ENCODE measurements at places on chromosomes 16 and 17.

DNA sequence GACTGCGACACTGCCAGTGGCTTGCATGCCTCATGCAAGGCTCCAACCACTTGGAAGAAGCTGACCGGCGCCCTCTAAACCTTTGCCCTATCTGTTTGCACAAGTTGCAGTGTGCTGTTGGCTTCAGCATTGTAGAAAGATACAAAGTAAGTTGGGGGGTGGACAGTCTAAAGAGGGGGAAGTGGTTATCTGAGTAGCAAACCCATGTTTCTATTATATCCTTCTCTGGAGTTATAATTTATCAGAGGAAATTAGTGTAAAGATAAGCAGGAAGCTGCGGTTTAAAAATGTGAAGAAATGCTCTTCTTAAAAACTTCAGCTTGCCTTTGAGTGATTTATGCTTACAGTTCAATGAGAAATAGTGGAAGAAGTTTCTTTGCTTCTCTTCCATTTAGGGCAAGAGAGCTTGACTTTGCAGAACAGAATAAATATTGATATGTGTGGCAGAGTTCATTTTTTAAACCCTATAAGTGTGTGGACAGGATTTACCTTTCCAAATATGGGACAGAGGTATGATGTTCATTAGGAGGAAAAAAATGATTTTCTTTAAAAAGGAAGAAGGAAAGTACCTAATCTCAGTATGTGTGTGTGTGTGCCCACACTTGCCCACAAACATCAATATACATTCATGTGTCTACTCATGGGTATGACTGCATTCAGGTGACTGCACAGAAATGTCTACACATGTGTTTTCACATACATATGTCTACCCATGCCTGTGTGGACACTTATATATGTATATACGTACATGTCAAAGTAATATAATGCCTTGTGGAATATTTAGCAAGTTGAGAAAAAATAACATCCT, 8.1 kb downstream of the AMZ2 start:
- no peak for DNase-seq

- no peak for DNase-seq
These were observed 8.8 kb upstream of the SLC16A5 start for GRCh38 chr17:75079023-75079373.

GRCh38 chr17:81202318-81202717, 20.4 kb downstream of the CEP131 start:
- no peak for DNase-seq

GRCh38 chr16:85297881-85298280, 185.6 kb upstream of the CIBAR2 start:
- no peak for DNase-seq

DNA sequence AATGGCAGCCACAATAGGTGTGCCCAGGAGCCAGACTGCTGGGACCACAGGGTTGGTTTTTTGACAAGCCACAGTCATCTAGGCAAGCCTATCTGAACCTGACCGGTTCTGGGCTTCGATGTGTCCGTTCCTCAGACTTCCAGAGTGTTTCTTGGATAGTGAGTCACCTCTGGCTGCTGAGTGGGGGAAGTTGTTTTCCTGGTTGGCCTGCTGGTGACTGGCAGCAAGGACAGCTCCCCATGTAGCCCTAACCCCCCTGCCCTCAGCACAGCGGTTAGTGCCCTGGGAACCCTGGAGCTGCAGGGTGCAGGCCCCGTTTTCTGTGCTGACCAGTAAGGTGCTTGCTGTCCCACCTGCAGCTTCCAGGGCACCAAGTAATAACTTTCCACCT, 65.5 kb downstream of the PLD6 start:
- DNase-seq: peak; percentile 59

GRCh38 chr16:28155293-28155692, 56.5 kb downstream of the XPO6 start:
- no peak for DNase-seq

All from fibroblast of skin of scalp (primary cell).